ENCODE measurements at places on chromosomes 4 and X.

- DNase-seq, result no peak
Observed at GRCh38 chr4:110344165-110344564, 131.8 kb upstream of the ENPEP start.

DNA sequence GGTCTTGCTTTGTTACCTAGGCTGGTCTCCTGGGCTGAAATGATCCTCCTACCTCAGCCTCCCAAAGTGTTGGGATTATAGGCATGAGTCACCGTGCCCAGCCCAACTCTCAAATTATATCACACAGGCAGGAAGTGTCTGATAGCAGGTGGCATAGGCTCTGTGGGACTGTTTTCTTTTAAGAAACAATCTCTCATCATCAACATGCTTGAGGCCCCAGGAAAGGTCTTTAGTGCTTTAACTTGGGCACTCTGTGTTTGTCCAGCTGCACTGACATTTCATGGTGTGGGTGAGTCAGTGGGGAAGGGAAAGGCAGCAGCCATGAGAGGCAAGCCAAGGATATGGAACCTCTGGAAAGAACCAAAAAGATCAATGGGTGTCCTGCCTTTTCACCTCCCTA is 88.1 kb upstream of the TSPAN5 start:
- no peak for DNase-seq

DNA sequence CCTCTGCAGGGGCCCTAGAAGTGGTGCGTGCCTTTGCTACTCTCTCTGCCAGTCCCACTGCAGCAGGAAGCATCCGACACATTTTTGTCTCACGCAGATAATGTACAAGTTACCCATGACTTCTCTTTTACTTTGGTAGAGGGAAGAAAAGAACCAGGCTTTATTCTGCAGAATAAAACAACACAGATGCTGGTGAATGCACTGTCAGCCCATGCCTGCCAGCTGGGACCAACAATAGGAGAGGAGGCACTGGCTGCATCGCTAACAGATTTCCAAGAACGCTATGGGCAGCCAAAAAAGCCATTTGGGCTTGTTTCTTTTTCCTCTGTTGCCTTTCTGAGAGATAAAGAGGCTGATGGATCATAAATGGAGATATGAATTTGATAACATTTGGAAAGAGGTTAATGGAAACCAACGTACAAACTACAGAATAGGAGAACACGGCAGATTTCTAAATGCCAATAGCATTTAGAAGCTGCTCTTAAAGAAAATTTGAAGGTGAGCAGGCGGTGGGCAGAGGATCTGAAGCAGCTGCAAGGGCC is 47.5 kb upstream of the IGFBP7 start:
- DNase-seq, result no peak

DNA sequence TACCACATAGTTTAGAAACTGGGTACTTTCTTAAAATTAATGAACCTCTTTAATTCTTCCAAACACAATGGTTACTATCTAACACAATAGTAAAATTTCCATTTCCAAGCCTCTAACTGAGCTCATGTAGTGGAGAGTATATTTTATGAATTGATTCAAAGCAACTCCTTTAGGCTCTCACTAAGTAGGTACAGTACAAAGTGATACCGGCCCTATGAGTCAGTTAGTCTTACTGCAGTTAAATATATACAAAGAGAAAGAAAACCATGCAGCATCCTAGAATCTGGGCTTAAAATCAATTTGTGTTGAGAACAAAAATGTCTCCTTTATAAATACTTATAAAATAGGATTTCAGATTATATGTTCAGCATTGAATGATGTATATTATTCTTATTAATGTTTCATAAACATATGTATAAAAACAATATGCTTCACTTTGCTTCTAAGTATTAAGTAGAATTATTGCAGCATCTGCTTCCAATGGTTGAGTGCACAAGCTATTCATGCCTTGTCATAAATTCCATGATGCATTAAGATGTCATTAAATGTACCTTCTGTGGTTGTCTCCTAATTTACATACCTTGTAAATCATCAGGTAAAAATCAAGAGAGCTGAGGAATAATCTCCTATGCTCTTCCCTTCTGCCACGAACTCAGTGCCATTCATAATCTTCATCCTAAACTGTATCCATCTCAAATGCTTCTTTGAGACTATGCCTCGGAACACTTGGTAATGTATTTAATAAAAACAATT is 1037.8 kb downstream of the STPG2 start:
- no peak for DNase-seq

GRCh38 chrX:53114864-53115549 is 21.1 kb downstream of the KANTR start:
- DNase-seq, result no peak

DNA sequence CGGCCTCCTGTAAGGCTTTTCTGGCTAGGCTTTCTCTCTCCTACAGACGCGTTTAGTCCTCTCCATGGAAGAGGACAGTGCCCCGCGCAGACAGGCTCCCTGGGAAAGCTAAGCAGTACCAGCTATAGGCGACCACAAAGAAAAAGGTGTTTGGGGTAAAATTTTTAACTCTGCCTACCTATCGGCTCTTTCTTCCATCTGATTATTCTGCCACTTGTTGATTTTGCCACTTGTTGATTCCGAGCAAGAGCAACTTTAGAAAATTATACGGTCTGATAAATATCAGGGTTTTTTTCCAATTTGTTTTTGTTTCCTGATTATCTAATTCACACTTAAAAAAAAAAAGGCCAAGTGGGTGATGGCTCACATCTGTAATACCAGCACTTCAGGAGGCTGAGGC is 1600.5 kb upstream of the TENM3 start:
- no peak for DNase-seq

- no peak for DNase-seq
Observed at GRCh38 chrX:148913971-148914370, 413.6 kb downstream of the AFF2 start.

DNA sequence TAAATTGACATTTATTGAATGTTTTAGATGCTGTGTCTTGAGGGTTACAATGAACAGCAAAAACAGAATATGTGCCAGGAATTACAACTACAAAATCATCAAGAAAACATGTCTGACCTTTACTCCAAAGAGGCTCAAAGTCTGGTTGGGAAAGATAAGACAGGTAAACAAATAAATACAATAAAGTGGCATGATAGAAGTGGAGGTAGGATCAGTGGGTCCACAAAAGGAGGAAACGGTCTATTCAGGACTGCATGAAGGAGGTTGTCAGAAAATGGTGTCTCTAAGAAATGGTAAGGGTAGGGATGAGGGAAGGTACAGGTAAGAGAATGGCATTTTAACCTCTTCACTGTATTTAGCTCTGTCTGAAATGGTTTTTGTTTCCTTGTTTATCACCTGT is 3.8 kb downstream of the ARHGEF38 start:
- DNase-seq, result no peak
